ENCODE measurements at places on chromosomes 11 and 22.

DNA sequence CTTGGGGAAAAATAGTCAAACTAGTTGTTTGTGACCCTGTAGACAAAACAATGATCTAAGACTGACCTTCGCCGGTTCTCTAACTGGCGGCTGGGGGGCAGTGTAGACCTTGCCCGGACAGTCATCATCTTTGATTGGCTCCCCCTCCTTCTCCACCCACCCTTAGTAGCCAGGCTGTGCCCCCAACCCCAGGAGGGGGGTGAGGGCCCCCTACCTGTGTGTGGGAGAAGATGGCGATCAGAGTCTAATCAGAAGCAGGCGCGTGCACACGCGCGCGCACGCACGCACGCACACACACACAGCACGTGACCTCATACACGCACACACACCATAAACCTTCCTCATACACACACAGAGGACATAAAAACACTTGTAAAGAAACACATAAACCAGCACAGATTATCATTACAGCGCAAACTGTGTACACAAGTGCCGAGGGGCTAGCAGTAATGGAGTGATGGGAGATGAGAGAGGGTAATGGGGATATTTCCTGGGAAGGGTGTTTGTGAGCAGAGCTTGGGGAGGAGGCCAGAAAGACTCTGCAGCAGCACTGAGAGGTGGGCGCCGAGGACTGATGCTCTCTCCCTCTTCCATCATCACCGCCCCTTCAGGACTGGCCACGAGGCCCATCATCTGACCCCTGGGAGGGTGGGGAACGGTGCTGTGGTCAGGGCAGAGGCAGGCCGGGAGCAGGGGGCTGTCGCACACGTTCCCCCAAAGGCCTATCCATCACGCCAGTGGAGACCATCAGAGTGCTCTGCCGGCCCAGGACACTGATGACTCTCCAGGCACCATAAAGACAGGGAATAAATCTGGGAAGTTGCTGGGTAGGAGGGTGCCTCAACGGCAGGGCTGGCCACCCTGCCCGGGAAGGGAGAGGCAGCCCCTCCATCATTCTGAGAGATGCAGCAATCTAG lies 12.2 kb downstream of the NECTIN1 start:
- DNase-seq = no peak

- DNase-seq = no peak
Observed at GRCh38 chr11:61671527-61671926, 8.7 kb upstream of the DAGLA start.

GRCh38 chr11:106403751-106404150 lies 326.3 kb downstream of the AASDHPPT start:
- no peak for DNase-seq

GRCh38 chr11:132158696-132159095 lies 788.3 kb downstream of the NTM start:
- no peak for DNase-seq

- no peak for DNase-seq
Observed at GRCh38 chr11:120141768-120142423, 4.0 kb upstream of the TRIM29 start.

GRCh38 chr11:61968758-61969390 lies 1.4 kb upstream of the FTH1 start:
- DNase-seq = no peak

DNA sequence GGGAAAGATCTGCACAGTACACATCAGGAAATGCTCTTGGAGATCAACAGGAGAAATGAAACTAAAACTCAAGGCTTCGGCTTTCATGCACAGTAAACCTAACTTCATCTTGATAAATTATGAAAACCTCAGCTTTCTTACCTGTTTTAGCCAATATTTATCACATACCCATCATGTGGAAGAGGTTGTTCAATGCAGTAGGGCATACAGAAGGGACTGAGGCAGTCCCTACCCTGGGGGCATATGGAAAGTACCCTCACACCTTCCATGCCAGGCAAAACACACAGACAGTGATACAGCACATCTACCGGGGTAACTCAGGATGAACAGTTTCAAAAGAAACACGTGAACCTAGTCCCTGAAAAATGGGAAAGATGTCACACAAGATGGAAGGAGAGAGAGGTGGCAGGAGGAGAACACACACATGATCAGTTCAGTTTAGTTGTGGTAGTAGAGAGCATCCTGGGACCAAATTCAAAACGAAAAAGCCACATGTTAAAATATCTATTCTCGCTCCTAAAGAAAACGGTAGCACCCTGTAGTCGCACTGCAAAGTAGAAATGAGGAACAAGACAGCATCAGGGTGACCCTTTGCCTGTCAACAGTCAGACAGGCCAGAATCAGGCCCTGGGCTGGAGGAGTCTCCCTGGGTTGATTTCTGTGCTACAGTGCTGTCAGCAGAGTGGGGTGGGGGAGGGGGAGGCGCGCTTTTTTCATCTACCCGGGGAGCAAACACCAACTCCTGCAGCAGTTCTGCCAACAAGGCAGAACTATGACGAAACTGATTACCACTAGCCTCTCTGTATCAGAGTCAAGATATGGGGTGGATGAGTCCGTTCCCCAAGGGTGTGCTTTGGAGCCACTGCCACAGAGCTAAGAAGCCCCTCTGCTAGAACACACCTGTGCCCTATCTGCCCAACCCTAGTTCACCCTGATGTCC lies 1.3 kb downstream of the HIRA start:
- DNase-seq = no peak

- peak; percentile 82 for DNase-seq
Observed at GRCh38 chr11:119362741-119363080, 16.2 kb upstream of the MFRP start.

GRCh38 chr11:5336331-5336730 lies 7.0 kb downstream of the OR51B5 start:
- DNase-seq = no peak

- no peak for DNase-seq
Observed at GRCh38 chr11:60029015-60029632, 11.1 kb upstream of the OOSP2 start.

GRCh38 chr11:16193897-16194381 lies 162.4 kb downstream of the SOX6 start:
- DNase-seq = no peak

DNA sequence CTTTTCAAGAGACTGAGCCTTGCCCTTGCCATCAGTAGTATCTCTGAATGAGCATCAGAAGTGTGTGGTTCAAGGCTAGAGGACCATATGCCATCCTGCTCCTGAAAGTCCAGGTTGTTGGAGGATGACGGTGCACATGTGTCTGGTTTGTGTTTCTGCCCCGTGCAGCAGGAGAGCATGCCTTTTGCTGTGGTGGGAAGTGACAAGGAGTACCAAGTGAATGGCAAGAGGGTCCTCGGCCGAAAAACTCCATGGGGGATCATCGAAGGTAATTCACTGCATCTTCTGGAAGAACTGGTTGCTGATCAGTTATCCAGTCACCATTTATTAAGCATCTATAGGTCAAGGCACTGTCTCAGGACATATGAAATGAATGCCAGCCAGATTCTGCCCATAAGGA lies 6.1 kb upstream of the WBP2NL start:
- DNase-seq = no peak

- DNase-seq = no peak
Observed at GRCh38 chr11:129453293-129453721, 77.7 kb downstream of the BARX2 start.

DNA sequence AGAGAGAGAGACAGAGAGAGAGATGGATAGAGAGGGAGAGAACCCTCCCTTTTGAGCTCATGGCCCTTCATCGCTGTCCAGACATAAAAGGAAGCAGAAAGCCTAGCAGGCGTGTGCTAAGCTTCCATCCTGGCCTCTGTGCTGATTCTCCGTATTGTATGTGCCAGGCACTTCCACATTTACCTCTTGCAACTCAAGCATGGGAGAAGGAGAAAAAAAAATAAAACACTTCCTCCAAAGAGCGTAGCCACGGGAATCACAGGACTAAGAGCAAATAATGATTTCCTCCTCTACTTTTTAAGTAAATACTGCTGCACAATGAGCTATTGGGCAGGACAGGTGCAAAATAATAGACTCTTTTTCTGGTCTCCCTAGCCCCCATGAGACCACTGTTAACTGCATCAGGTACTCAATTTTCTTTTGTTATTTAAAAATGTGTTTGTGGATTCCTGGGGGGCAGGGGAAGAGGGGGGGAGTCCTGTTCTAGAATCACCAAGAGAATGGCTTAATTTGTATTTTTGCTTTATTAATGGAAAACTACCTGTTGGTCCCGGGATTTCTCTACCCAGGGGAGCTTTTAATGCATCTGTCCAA lies 154.3 kb downstream of the NXPE2 start:
- DNase-seq = no peak

- DNase-seq = no peak
Observed at GRCh38 chr11:121807051-121807450, 309.0 kb downstream of the BLID start.

DNA sequence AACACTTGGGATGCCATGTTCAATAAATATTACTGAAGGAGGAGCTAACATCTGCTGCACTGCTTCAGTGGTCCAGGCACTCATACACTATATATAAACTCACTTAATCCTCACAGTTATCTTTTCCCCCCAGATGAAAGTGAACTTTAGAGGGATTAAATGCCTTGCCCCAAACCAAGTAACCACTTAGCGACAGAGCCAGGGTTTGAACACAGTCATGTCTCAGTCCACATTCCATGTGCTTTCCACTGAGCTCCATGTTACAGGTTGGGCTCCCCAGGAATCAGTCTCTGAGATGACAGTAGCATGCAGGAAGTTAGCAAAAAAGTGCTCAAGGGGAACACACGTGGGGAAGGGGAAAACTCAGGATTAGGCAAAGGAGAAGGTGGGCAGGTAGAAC lies 59.3 kb downstream of the ENDOD1 start:
- no peak for DNase-seq

- DNase-seq = no peak
Observed at GRCh38 chr11:94958121-94958696, 15.1 kb downstream of the CWC15 start.

DNA sequence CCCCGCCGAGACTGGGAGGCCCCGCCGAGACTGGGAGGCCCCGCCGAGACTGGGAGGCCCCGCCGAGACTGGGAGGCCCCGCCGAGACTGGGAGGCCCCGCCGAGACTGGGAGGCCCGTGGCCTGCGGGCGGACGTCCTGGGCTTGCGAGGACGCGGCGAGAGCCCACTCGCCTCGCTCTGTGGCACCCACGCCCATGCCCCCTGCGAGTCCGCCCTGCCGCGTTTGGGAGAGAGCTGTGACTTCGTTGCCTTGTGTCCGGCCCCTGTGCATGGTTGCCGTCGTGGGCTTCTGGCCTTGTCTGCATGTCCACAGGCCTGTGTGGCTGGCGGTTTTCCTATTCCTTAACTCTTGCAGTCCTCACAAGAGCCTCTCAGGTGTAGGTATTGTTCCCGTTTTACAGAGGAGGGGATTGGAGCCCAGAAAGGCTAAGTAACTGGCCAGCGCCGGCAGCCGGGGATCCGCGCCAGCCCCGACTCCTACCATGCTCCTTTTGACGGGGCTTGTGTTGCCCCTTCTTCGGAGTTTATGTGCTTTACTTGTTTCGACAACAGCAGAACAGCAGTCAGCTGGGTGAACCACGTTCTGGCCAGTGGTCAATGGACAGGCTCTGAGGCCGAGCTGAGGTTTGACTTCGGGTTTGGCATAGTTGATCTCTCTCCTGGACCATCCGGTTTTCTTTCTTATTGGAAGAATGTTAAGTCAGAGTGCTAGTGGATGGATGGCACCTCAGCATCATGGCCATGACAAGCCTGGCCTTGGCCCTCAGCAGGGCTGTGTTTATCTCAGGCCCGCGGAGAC lies 741 bp downstream of the PHRF1 start:
- DNase-seq = no peak

DNA sequence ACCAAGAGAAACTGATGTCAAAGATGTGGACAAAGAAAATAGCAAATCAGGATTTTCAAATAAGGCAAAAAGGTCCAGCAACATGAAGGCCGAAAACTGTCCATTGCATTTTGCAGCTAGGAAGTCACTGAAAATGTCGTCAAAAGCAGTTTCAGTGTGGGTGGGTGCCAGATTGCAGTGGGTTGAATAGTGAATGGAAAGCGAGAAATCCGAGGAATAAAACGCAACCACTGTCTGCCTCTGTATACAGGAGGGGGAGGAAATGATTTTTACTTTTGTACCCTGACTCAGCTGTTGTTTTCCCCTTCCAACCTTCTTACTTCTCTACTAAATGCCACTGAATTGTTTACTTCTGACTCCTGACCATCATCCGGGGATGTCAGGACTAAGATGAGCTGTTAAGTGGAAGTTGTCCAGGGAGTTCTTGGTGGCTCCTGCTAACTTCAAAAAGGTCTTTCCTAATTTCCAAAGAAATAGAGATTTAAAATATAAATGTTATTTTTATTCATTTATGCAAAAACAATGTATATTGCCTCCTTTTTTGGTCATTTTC lies 64.9 kb upstream of the BIRC3 start:
- no peak for DNase-seq

GRCh38 chr22:49344161-49344560 lies 483.5 kb downstream of the BRD1 start:
- no peak for DNase-seq

DNA sequence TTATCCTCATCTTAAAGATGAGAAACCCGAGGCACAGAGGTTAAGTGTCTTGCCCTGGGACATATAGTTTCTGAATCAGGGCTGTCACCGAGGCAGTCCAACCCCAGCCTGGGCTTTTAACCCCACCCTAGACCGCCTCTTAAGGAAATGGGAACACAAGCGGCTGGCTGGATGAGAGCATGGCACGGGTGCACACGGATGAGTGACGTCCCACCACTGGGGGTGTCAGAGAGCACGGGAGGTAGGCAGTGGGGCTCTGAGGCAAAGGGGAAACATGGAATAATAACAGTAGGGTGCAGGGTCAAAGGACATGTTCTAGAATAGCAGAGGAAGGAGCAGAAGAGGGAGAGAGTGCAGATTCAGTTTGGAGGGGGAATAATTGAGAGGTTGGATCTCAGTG lies 22.3 kb downstream of the PPFIBP2 start:
- DNase-seq = no peak

GRCh38 chr11:7060868-7061267 lies 27.9 kb upstream of the RBMXL2 start:
- no peak for DNase-seq

DNA sequence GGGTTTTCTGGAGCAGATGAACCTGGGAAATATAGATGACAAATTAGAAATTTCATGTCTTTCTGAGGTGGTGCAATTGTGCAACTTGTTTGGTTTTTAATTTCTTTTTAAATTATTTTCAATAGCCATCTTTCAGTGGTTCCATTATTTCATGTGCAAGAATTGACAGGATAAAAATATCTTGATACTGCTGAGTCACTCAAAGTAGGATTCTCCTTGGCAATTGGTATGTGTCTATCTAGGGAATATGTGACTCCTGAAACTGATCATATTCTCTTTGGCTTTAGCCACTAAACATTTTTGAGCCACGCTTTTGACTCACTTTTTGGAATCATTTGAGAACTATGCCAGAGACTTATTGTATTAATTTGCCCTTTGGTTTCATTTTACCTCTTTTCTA lies 331.5 kb downstream of the KCNA4 start:
- DNase-seq = no peak

GRCh38 chr22:49073873-49074417 lies 753.7 kb downstream of the BRD1 start:
- DNase-seq = no peak

GRCh38 chr11:111426617-111427016 lies 47.5 kb upstream of the POU2AF1 start:
- no peak for DNase-seq

- no peak for DNase-seq
Observed at GRCh38 chr22:40310081-40310767, 36.1 kb upstream of the ADSL start.

- DNase-seq = no peak
Observed at GRCh38 chr11:30483056-30483455, 103.1 kb downstream of the MPPED2 start.

Data from cerebellar cortex (tissue), 1 donor.